ENCODE measurements at places on chromosomes 3 and 15. TPM values are rescaled to one million over a fixed set of nuclear protein-coding genes. Genes with fewer than 3 reads are reported as not detected.

Gene KIF15
- 25.5 TPM for total RNA-seq

Gene GOLGA6L10
- 0.32 TPM for total RNA-seq

Gene GOLGA8G
- total RNA-seq, result not detected

Gene HRG
- not detected for total RNA-seq

Gene CHRD
- total RNA-seq, result not detected

Gene CIB2
- 1.9 TPM for total RNA-seq

Gene TRH
- not detected for total RNA-seq

Gene HIGD2B
- not detected for total RNA-seq

Gene CD200
- total RNA-seq, result 141 TPM

Gene CKMT1A
- total RNA-seq, result 0.16 TPM

Gene RASL12
- total RNA-seq, result not detected
